ENCODE measurements at places on chromosomes 2 and 18. TPM values are rescaled to one million over a fixed set of nuclear protein-coding genes. Genes with fewer than 3 reads are reported as not detected.

LIPG gene
- total RNA-seq = 12.8 TPM

AFF3 gene
- 0.05 TPM for total RNA-seq

NCOA1 gene
- total RNA-seq = 14.9 TPM

LRRTM4 gene
- total RNA-seq = not detected

GCG gene
- not detected for total RNA-seq

KCNG2 gene
- 0.49 TPM for total RNA-seq
